ENCODE measurements at places on chromosomes 13 and 19.

- H3K36me3 ChIP-seq = peaks cover 28% of the 10 kb centered on the region
- H3K27ac ChIP-seq = peak overlapping the region; percentile 48
Observed at GRCh38 chr19:8451885-8452284, 7.1 kb downstream of the HNRNPM start.

- no peak for DNase-seq
- H3K27me3 ChIP-seq = no peaks in the 10 kb centered on the region
- H3K27ac ChIP-seq = no peak overlapping the region
- H3K4me3 ChIP-seq = no peak overlapping the region
Observed at GRCh38 chr13:42277618-42278276, 5.8 kb downstream of the AKAP11 start.

DNA sequence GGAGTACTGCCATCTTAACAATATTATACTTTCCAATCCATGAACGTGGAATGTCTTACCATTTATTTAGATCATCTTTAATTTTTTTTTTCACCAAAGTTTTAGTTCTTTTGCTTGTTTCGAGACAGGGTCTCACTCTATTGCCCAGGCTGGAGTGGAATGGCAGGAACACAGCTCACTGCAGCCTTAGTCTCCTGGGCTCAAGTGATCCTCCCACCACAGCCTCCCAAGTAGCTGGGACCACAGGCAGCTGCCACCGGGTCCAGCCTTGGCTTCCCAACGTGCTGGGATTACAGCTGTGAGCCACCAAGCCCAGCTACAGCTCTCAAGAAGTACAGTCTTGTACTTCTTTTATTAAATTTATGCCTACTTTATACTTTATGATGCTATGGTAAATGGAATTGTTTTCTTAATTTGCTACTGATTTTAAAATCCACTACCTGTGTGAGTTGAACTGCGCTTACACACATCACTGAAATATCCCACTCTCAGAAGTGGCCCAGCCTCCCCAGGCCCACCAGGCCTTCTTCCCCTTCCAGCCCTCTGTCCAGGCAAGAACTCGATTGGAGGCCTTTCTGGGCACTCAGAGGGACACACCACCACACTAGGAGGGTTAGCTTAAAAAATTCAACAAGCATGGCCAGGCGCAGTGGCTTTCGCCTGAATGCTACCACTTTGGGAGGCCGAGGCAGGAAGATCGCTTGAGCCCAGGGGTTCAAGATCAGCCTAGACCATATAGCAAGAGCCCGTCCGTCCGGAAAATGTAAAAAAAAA lies 1.0 kb upstream of the PGLS start:
- H3K4me1 ChIP-seq = peaks cover 32% of the 10 kb centered on the region
- H3K27ac ChIP-seq = peak overlapping the region; percentile 64
- peaks cover 8% of the 10 kb centered on the region for H3K36me3 ChIP-seq
- no peak for DNase-seq

- H3K27me3 ChIP-seq = no peaks in the 10 kb centered on the region
- no peaks in the 10 kb centered on the region for H3K36me3 ChIP-seq
- DNase-seq = no peak
- no peaks in the 10 kb centered on the region for H3K4me1 ChIP-seq
- H3K4me3 ChIP-seq = no peak overlapping the region
Observed at GRCh38 chr13:26463848-26464247, 93.6 kb upstream of the WASF3 start.

DNA sequence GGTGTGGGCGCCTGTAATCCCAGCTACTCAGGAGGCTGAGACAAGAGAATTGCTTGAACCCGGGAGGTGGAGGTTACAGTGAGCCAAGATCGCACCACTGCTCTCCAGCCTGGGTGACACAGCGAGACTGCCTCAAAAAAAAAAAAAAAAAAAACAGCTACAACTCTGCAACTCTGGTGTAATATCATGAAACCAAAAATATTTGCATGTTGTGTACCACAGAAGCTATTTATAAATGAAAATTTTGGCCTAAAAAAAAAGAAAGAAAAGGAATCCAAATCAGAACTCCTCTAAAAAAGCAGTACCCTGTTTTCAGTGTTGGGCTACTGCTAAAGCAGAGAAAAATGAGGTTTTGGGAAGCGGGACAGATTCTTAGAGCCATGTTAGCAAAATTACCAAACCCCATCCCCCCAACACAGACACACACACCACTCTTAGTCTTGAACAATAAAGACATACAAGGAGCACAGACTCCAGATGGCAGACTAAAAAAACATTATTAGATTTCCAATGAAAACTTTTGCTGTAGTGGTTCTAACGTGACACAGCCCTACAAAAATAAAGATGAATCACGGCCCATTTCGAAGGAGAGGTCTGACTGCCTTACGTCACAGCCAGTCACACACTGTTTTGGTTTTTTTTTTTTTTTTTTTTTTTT lies 51.5 kb downstream of the INSR start:
- peaks cover 8% of the 10 kb centered on the region for H3K36me3 ChIP-seq
- no peak for DNase-seq
- H3K4me1 ChIP-seq = no peaks in the 10 kb centered on the region
- H3K27me3 ChIP-seq = peaks cover 2% of the 10 kb centered on the region

DNA sequence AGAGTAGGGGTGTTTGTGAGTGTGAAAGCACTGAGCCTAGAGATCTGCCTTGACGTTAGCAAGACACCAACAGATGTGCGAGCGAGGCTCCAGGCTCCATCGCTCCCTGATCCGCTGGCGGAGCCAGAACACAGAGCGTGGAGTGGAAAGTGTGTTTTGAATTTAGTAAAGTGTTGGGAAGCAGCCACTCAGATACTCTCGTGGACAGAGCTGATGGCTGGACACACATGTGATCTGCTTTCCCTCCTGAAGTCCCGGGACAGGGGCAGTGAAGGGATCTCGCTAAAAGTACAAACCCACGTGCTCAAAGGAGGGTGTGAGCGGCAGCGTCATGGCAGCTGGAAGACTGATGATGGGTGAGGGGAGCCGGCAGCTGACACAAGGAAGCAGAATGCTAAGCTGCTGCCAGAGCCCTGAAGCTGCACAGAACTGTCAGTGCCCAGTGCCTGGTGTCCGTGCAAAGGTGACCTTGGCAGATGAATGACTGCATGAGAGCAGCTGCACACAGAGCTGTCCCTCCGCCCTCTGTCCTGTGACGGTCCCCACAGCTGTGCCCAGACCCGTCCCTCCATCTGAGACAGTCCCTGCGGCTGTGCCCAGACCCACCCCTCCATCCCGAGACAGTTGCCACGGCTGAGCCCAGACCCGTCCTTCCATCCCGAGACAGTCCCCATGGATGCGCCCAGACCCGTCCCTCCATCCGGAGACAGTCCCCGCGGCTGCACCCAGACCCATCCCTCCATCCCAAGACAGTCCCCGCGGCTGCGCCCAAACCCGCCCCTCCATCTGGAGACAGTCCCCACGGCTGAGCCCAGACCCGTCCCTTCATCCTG lies 29.6 kb upstream of the TMEM255B start:
- H3K27me3 ChIP-seq = peaks cover 8% of the 10 kb centered on the region
- no peak overlapping the region for H3K27ac ChIP-seq
- peaks cover 3% of the 10 kb centered on the region for H3K4me1 ChIP-seq
- H3K4me3 ChIP-seq = no peak overlapping the region

GRCh38 chr19:30153326-30154210 lies 211.5 kb downstream of the URI1 start:
- H3K36me3 ChIP-seq = no peaks in the 10 kb centered on the region
- H3K27ac ChIP-seq = no peak overlapping the region
- peaks cover 3% of the 10 kb centered on the region for H3K27me3 ChIP-seq
- no peaks in the 10 kb centered on the region for H3K4me1 ChIP-seq
- DNase-seq = no peak
- H3K4me3 ChIP-seq = no peak overlapping the region

GRCh38 chr19:38742906-38743305 lies 1.4 kb downstream of the CAPN12 start:
- peaks cover 2% of the 10 kb centered on the region for H3K36me3 ChIP-seq
- no peak overlapping the region for H3K4me3 ChIP-seq
- DNase-seq = no peak
- peaks cover under 1% of the 10 kb centered on the region for H3K4me1 ChIP-seq
- H3K27ac ChIP-seq = no peak overlapping the region

- H3K36me3 ChIP-seq = no peaks in the 10 kb centered on the region
- H3K4me1 ChIP-seq = peaks cover 6% of the 10 kb centered on the region
- H3K27me3 ChIP-seq = peaks cover 2% of the 10 kb centered on the region
- peak; percentile 84 for DNase-seq
- H3K27ac ChIP-seq = no peak overlapping the region
- no peak overlapping the region for H3K4me3 ChIP-seq
Observed at GRCh38 chr19:44689290-44690130, 9.4 kb upstream of the CEACAM16 start.

GRCh38 chr19:44960906-44961728 lies 5.9 kb downstream of the CLPTM1 start:
- peaks cover 7% of the 10 kb centered on the region for H3K27me3 ChIP-seq
- H3K4me3 ChIP-seq = no peak overlapping the region
- H3K36me3 ChIP-seq = peaks cover 30% of the 10 kb centered on the region
- DNase-seq = no peak
- no peak overlapping the region for H3K27ac ChIP-seq
